ENCODE measurements at places on chromosomes 2 and 18. TPM values are rescaled to one million over a fixed set of nuclear protein-coding genes. Genes with fewer than 3 reads are reported as not detected.

GRCh38 chr18:75723521-75724340 is 296.2 kb upstream of the SMIM21 start:
- no peak for DNase-seq

DNA sequence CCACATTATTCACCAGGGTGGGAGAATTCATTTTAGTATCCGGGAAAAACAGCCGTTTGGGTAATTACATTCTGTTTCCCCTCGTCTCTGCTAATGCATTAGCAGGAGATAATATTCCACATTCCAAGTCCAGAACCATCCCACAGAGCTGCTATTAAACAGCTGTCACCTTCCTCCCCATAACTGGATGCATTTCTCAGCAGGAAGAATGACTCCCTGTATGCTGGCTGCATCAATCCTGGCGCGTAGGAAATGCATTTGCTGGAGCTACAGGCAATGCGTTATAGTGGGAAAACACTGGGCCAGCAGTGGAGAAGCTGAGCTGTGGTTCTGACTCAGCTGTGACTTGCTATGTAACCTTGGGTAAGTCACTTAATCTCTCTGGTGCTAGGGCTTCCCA is 246.0 kb downstream of the CLIP4 start:
- no peak for DNase-seq

DNA sequence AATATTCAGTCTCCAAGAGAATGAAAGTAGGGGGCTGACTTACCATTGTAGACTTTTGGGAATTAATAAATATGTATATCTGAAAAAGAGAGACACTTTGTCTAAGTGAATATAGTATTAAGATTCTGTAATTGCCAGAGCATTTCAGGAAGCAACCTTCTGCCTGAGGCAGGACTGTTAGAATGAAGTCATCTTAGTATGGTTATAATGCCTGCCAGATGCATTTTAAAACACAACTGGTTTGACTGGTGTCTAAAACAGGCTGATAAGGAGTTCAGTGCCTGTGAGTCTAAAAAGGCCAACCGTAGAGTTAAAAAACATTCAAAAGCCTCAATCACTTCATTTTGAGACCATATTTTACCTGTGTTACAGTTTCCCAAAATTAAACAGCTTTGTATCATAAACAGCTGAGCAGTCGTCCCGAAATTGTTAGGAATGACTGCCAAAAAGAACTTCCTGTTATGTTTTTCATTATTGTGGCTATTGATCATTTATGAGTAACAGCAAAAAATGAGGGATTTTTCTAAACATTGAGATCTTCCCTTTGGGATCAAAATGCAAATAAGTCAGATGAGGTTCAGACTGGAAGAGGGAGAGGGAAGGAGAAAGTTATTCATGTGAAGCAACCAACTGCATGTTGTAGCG is 443.9 kb downstream of the PID1 start:
- no peak for DNase-seq

DNA sequence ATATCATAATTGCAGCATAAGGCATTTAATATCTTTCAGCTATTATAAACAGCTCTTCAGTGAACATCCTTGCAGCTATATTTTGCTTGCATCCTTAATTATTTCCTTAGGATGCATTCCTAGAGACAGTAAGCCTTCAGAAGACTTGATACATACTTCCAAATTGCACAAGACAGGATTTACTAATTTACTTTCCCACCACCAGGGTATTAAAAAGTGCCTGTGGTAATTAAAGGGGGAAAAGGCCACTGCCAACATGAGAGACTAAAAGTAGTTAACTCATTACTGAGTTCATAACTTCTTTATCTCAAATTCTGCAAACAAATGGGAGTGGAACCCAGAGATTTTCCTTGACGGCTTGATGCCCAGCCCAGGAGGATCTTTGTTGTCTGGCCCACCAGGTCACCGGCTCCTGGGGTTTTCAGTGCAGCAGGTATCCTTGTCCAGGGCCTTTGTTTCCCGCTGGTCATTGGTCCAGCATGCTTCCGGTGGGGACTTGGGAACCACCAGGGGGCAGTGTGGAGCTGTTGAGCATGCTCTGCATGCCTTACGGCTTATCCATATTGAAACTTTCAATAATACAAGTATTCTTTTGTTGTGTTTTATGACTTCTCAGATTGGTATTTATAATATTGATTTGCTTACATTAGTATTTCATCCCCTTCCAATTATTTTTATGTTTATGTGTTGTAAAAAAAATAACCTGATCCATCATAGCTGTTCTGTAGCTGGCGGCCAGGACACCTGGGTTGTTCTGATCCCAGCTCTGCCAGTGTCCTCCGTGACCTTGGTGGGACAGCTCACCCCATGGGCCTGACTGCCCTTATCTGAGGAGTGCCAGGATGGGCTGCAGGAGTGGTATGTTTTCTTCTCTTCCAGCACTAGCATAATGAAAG is 61.4 kb downstream of the TGOLN2 start:
- no peak for DNase-seq

DNA sequence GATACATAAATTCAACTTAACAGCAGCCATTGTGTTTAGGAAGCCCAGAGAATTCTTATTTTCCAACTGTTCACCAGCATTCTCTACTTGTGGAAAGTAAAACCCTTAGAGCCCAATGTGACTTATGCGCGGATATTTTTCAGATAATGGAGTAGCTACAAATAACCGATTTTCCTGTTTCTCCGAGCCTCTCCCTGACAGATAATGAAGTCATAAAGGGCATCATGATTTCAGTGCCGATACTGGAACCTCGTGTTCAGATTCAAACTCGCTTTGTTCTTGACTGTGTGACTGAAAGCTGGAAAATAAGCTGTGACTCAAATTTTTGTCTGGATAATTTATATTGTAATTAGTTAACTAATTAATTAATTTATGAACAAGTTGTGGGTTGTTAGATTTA is 228.2 kb downstream of the VAPA start:
- no peak for DNase-seq

- DNase-seq, result no peak
Observed at GRCh38 chr2:16862471-16862870, 196.8 kb upstream of the CYRIA start.

GRCh38 chr2:109144271-109144670 is 15.3 kb downstream of the SH3RF3 start:
- DNase-seq, result no peak

- no peak for DNase-seq
Observed at GRCh38 chr2:107325981-107326786, 440.2 kb upstream of the ST6GAL2 start.

DNA sequence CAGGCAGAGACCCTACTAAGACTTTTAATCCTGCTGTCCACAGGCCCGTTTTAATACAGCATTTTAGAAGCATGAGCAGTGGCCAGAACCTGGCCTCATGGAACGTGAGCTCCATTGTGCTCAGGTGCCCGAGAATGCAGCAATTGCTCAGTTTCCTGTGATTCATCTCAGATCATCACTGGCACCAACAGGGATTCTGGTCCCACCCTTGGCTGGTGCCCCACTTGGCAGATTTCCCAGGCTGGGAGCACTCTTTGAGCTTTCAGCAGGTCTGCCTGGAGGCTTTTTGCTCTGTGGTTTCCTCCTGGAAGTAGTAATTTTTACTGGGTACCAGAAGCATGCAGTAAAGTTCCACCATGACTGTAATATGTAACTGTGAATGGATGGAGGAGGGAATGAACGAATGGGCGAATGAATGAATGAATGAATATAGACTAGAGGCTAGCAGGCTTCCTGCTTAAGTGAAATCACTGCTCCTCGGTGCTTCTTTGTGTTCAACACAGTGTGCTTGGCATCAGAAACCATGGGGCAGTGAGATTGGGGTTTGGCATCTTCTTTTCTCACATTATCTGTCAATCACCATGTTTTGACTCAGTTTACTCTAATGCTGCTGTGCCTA is 312.9 kb downstream of the PRKCE start:
- DNase-seq, result no peak

DNA sequence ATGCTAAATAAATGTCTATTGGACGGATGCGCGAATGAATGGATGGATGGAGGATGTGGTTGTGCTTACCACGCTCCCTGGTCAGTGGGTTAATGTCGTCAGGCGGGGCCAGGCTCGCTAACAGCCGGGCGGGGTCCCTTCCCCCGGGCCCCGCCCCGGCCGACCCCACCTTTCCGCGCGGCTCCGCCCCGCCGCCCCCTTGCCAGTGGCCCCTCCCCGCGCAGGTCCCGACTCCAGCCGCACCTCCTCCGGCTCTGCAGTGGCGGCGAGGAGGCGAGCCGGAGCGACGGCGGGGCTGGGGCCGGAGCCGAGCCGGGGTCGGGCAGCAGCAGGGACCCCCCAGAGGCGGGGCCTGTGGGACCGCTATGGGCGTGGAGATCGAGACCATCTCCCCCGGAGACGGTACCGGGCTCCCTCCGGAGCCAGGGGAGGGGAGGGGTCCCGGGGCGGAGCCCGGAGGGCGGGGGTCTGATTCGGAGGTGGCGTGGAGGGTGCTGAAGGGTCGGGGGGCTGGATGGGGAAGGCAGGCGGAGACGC is at the start of gene FKBP1B:
Gene FKBP1B (plus strand): TSS at position 257 of the 537 bp plus-strand sequence. CDS start 109 bp downstream, at position 366.
- DNase-seq, result no peak

DNA sequence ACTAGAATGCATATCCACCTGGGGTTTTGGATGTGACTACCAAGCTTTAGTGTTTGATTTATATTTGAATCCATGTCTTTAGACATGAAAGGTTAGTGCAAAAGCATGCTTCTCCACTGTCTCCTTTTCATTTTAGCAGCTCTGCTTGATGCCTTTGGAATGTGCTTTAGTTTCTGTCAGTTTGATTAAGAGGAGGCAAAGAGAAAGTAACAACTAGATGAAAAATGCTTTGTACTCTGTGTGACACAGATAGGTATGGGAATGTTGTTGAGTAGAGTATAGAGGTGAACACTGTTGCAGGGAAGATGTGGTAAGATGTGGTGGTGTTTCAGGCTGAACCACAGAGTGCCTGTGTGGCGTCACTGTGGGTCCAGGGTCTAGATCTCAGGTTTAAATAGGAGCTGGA is 19.8 kb downstream of the PIK3C3 start:
- no peak for DNase-seq

DNA sequence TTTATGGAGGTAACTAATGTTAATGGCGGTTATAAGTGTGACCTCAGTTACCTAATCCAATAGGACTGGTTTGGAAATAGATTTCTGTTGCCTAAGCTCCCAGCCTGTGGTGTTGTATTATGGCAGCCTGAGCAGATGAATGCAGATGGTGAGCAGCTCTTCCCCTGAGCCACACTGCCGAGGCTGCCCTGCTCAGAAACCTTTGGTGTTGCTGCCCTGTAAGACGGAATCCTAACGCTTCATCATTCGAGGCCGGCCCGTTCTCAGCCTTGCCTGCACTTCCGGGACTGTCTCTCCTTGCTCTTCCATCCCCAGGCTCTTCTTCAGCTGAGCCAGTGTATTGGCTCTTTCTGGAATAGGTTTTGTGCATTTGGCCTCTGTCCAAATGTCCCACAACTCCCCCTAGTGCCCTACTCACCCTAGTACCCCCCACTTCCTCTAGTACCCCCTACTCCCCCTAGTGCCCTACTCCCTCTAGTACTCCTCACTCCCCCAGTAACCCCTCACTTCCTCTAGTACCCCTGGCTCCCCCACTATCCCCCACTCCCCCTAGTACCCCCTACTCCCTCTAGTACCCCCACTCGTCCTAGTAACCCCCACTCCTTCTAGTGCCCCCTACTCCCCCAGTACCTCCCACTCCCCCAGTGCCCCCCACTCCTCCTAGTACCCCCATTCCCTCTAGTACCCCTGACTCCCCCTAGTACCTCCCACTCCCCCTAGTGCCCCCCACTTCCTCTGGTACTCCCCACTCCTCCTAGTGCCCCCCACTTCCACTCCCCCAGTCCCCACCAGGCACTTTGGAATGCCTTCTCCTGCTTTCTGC is 106.0 kb upstream of the TAF1B start:
- no peak for DNase-seq

DNA sequence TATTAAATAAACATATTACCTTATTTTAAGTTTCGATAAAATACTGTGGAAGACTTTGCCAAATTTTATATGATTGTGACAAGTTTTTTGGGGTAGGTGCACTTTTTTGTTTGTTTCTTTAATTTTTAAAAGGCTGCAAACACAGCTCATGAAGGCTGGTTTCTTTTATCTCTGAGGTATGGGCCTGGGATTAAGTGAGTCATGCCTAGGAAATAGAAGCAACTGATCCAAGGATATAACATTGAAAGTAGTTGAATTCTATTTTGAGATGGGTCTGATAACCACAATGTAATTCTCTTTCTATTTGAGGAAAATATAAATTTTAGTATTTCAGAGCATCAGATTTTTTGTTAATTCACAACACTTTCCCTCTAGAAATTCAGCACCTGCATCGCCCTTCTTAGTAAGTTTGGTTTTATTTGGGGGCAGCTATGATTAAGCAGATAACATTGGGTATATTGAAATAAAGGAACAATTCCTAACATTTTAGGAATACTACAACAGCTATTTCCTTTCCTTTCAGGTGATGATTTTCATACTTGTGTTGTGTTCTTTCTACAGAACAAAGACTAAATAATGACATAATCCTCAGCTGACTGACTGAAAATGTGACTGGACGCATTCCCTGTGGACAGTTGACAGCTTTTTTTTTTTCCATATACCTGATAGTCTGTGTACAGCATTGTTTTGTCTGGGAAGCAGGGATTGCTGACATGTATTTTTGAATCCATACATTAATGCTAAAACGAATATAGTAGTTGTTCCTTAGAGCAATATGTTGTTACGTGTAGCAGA is 16.8 kb downstream of the RBM45 start:
- no peak for DNase-seq

DNA sequence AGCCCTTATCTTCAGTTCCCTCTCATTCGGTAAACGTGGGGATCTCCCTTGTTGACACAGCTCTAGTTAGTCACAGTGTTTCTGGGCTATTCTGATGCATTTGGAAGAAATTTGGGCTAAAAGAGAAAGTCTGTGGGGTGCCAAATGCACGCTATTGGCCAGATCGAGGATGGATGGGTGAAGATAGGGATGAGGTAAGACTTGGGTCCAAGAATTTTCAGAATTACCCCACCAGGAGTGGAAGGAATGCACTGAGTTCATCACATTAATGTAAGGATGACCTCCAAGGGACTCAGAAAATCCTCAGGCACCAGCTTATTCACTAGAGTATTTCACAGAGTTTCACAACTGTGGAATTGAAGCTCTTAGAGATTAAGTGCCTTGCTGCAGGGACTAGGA is 49.3 kb downstream of the NRP2 start:
- no peak for DNase-seq

The CENPA gene
- 33.7 TPM for total RNA-seq

The GDF7 gene
- total RNA-seq, result 0.05 TPM

GRCh38 chr2:161230959-161231358 is 70.7 kb downstream of the TANK start:
- DNase-seq, result no peak

DNA sequence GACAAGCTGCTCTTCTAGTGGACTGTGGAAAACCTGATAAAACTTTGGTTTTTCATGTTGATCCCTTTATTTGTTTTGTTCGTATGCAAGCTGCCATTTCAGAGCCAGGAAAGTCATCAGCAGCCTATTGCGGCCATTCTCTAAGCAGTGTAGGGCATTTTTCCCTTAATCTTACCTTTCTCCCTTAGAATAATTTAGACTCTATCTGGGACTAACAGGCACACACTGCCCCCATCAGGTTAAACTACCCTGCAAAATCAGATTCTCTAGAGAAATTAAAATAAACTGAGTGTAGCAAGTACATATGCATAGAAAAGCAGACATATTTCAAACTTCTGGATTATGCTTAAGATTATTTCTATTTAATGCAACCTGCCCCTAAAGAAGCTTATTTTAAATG is 347.5 kb downstream of the METTL4 start:
- DNase-seq, result no peak

GRCh38 chr2:118495290-118495689 is 352.2 kb downstream of the EN1 start:
- DNase-seq, result no peak

GRCh38 chr2:197604117-197604860 is 71.1 kb downstream of the RFTN2 start:
- no peak for DNase-seq

GRCh38 chr2:39469807-39470206 is 32.7 kb upstream of the MAP4K3 start:
- DNase-seq, result no peak

Data from GM12878 (cell line).